ENCODE measurements at places on chromosomes 4 and X.

DNA sequence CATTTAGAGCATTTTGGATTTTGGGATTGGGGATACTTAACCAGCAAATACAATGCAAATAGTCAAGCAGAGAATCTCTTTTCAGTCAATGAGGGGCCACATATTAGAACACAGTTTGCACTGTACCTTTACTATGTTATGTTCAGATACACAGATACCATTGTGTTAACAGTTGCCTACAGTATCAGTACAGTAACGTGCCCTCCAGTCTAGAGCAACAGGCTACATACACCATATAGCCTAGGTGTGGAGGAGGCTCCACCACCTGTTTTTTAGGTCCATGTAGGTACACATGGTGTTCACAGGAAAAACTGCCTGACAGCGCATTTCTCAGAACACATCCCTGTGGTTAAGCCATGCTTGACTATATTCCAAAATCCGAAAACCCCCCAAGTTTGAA is 9.1 kb downstream of the GRPEL1 start:
- DNase-seq = no peak

GRCh38 chr4:181345931-181346330 is 897.3 kb upstream of the TENM3 start:
- DNase-seq = no peak

- DNase-seq = no peak
Observed at GRCh38 chrX:65741823-65742222, 74.4 kb downstream of the MSN start.

DNA sequence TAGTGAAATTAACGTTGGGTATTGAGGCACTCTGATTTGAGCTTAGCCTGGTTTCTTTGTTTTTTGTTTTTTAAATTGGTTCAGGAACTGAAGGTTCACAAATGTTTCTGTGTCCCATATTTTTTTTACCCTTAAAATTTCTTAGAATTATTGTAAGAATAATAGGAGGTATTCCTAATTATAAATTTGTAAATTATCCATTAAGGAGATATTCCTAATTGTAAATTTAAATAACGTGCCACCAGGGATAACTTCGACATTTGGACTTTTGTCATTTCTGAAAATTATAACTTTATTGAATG is 1.2 kb downstream of the WWC2 start:
- no peak for DNase-seq

DNA sequence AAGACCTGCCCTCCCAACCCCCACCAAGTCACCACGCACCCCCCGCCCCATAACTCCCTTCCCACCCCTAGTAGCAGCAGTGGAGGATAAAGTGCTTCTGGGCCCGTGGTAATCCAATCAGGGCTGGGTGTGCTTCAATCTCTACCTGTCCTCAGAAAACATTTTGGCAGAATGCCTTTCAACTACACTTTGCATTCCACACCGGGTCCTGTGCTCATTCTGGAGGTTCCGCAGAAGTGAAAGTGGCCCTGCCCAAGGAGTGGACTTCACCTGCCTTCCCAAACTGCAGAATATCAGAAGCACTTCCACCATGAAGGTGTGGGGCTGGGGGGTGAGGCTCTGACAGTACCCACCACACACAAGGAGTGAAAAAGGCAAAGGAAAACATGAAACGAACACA is 322.3 kb downstream of the DHX15 start:
- DNase-seq = no peak

DNA sequence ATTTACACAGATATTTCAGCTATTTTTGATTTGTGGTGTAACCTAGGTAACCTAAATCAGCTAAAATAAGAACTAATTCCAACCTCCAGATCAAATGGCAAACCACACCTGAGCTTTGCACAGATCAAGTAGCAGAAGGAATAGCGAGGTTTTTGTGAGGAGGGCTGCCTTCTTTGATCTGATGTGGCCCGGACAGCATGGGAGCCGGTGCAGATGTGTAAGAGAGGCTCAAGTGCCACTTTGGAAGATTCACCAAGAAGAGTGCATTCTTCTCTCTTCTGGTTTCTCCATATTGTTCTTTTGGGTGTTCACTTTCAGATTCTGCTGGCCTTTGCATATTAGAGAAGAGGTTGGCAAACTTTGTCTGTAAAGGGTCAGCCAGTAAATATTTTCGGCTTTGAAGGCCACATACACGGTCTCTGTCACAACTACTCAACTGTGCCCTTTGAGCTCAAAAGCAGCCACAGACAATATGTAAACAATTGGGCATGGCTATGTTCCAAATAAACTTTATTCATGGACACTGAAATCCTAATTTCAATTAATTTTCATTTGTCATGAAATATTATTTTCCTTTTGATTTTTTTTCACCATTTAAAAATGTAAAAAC is 78.9 kb upstream of the FAM9C start:
- DNase-seq = no peak

- no peak for DNase-seq
Observed at GRCh38 chrX:136765821-136766356, 14.8 kb downstream of the ARHGEF6 start.

DNA sequence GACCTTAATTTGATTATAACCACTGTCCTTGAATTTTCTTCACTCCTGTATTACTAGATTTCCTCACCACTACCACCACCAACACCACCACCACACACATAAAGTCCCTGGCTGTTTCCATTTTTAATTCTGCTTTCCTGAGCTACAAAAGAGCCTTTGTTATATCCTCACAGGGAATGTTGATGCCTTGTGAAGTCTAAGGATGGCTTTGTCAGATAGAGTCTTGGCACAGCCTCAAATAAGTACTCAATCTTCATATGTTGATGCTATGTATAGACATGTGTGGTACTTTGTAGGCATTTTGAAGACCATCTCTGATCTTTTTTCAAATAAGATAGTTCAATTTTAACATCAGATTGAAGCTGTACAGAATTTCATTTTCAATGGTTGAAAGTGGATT is 1016.7 kb upstream of the LCORL start:
- DNase-seq = no peak

Data from RKO (cell line).